ENCODE measurements at places on chromosomes 5 and 9.

- DNase-seq: no peak
These were observed 295.9 kb downstream of the NFIB start for GRCh38 chr9:14018081-14018480.

DNA sequence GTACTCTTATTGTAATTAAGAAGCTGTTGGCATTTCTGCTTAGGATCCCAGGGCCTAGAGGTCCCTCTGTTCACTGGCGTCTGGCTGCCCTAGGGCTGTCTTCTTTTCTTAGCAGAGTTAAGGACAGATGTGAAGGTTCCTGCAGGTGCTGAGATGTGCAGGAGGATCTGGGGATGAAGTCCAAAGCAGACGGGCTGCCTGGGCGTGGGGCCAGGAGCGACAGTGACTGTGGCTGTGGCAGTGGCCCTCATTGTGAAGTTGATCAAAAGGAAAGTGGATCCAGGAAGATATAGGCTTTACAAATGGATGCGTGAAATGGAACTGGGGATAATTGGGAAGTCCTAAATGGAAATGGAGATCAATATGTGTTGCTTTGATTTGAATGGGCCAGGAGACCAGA lies 19.1 kb upstream of the SH3PXD2B start:
- DNase-seq: no peak

DNA sequence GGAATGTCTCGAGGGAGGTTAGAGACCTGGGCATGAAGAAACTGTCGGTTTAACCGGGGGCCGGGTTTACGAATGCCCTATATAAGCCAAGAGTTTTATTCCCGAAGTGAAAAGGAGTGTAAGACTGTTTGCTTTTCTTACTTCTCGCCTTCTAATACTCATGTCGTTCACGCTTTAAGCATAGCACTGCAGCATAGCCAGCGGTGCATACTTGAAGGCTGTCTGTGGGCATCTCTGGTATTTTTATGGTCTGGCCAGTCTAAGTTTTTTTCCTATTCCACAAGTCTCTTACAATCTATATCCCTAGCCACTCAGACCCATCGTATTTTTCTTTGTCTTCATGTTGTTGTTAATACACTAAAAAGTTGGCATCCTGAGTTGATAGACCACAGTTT lies 1.2 kb downstream of the UHRF2 start:
- DNase-seq: no peak

- DNase-seq: no peak
These were observed 112.4 kb downstream of the ASTN2 start for GRCh38 chr9:117302487-117302886.

GRCh38 chr5:14588145-14588544 lies 6.6 kb downstream of the OTULINL start:
- no peak for DNase-seq

DNA sequence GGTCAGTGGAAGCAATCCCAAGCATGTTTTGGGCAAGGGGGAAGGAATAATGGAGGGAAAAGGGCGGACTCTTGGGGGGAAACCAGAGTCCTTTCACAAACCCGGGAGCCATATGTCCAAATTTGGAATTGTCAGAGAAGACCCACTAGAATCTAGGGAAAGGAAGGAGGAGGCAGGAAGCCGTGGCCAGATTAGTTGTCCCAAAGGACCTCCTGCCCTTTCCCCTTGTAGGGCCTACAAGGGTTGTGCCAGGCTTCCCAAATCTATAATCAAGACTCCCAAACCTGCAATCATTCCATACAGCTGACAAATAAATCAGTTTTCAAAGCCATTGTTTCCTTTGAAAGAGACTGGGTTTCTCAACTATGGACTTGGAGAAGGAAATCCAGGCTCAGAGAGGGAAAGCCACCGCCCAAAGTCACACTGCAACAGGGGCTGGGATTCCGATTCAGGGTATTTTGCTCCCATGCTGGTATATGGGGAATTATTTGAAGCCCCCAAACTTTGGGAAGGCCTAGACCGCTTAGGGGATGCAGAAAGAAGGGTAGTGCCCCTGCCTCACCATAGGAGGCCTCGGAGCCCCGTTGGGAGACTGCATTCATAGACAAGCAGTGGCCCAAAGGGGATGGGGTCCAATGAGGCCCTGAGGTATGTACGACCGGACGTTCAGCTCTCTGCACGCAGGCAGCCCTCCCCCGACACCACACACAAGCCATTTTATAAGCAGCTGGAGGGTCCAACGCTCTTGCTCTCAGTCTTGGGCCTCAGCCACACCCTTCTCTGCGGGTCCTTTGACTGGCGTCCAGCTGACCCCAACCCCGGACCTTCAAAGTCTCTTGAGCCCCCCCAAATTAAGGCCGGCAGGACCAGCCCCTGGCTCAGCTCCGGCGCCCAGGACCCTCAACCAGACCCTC lies 815 bp downstream of the ANXA6 start:
- no peak for DNase-seq

- no peak for DNase-seq
These were observed 143.8 kb upstream of the MAP3K1 start for GRCh38 chr5:56671571-56671970.

DNA sequence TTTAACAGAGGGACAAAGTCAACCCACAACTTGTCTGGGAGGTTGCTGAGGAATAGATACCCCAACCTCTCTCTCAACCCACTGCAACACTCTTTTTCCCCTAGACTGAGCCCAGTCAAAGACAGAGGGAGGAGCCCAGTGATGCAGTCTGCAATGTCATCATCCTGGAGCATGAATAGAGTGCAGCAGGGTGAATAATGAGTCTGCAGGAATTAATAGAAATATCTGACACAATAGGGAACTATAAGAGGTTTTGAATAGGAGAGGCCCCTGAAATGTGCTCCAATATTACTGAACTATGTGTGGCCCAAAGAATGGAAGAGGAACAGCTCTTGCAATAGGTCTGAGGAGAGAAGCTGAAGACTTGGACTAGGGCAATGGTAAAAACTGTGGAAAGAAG lies 59.1 kb downstream of the PDCD1LG2 start:
- DNase-seq: no peak

DNA sequence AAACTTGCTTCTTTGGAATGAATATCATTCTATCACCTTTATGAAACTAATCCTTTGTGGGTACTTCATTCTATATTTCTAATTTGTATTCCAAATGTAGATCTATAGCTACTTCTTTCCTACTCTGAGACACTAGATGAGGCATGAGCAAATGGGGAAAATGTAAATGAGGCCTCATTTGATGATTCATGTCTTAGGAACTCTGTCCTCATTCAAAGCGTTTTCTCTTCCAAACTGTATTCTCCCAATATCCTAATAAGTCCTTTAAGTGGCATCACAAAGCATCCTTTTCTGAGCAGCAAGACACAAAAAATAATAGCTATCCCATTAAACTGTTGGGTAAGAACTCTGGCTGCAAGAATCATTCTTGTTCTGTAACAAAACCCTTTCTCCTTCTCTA lies 56.1 kb downstream of the TTLL11 start:
- no peak for DNase-seq

DNA sequence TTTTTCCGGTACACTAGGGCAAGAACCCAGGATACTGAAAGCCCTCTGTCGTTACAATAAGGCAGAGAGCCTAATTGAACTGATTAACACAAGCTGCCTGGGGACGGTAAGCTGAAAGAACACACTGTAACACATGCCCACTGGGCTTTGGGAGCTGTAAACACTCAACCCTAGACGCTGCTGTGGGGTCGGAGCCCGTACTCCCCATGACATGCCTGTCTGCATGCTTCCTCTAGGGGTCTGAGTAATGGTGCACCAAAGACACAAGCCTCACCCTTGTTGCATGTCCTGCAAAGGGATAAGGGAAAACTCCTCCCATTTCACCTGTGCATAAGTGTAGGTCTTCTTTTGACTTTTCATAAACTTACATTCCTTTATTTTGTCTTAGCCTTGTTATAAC lies 194.0 kb downstream of the FBXL7 start:
- no peak for DNase-seq

GRCh38 chr5:52880541-52880940 lies 92.8 kb downstream of the ITGA1 start:
- no peak for DNase-seq

GRCh38 chr9:26955222-26955903 lies 849 bp upstream of the IFT74 start:
- DNase-seq: no peak

DNA sequence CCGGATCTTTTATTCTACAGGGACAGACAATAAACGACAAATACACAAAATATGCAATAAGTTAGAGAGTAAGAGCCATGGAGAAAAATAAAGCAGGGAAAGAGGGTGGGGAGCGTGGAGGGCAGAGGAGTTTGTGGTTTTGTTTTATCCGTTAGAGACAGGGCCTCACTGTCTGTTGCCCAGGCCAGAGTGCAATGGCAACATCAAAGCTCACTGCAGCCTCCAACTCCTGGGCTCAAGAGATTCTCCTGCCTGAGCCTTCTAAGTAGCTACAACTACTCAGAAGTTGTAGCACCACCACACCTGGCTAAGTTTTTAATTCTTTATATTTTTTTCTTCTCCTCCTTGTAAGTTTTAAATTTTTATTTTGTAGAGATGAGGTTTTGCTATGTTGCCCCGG lies 54.5 kb upstream of the CTNNA1 start:
- no peak for DNase-seq

DNA sequence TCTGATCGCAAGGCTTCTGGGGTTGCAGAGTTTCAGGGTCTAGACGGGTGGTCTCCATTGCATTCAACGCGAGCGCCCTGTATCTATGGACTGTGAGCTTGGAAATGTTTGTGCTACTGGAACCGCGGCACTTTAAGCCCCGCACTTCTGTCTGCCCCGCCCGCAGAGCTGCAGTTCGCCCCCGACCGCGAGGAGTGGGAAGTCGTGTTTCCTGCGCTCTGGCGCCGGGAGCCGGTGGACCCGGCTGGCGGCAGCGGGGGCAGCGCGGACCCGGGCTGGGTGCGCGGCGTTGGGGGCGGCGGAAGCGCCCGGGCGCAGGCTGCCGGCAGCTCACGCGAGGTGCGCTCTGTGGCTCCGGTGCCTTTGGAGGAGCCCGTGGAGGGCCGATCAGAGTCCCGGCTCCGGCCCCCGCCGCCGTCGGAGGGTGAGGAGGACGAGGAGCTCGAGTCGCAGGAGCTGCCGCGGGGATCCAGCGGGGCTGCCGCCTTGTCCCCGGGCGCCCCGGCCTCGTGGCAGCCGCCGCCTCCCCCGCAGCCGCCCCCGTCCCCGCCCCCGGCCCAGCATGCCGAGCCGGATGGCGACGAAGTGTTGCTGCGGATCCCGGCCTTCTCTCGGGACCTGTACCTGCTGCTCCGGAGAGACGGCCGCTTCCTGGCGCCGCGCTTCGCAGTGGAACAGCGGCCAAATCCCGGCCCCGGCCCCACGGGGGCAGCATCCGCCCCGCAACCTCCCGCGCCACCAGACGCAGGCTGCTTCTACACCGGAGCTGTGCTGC lies 1.0 kb downstream of the ADAMTS19 start:
- DNase-seq: no peak

DNA sequence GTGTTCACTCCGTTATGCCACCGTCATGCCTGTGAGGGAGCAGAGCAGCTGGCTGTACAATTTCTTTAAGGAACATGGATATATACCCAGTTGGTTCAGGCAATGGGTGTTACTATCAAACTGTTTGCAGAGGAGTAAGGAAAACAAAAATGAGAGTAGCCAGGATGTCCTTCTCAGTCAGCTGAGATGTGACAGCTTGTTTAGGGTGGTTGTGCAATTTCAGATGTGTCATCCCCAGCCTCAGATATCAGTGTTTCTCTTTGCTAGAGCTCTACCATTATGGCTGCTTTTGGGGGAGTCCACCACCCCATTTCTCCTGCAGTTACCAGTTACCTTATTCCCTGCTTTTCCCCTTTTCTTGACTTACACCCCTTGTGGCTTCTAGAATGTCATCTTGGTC lies 135.2 kb upstream of the SLC24A2 start:
- DNase-seq: no peak

DNA sequence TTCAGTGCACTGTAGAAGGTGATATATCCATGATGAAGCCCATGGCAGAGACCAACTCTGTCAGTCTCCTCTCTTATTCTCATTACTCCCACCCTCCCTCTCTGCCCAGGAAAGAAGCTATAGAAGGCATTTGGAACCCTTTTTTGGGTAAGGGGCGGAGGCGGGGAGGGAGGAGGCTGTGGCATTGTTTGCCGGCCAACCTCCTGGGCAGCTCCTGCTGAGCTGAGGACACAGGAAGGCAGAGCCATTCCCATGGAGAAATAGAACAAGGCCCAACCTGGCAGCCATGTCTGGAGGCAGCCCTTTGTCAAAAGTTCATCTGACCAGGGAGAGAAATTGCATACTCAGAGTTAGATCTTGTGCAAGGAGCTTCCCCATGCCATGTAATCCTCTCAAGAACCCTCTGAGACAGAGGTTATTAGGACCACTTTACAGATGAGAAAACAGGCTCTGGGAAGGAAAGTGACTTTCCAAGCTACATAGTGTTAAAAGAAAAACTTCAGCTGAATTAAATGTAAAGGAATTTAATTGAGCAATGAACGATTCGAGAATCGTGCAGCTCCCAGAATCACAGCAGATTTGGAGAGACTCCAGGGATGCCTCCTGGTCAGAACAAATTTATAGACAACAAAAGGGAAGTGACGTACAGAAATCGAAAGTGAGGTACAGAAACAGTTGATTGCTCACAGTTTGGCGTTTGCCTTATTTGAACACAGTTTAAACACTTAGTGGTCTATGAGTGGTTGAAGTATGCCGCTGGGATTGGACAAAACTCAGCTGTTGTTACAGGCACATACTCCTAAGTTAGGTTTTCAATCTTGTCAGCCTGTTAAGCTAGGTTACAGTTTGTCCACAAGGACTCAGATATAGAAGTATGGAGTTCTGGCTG lies 158.6 kb downstream of the MELK start:
- no peak for DNase-seq

DNA sequence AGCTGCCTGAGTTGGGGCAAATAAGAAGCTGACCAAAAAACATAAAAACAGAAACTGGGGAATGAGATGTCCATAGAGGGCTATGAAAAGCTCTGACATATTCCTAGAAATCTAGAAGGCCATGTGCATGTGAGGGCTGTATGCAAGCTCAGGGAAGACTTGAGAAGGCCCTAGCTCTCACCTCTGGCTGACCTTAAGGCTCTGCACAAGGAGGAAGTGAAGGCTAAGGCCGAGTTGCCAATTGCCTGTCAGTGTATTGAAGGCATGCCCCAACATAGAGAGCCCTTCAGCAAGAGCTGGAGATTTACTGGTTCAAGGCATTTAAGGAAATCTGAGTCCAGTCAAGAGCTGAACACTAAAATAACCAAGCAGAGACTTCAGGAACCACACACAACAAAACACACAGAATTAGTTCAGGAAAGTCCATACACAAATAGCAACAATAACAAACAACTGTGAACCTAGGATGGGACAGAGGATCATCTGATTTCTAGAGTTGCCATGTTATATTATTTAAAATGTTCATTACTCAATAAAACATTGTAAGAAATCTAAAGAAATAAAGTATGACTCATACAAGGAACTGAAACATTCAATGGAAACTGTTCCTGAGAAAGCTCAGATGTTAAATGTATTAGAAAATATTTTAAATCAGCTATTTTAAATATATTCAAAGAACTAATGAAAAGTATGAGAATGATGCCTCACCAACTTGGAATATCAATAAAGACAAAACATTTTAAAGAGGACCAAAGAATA lies 161.8 kb downstream of the AUH start:
- DNase-seq: no peak

DNA sequence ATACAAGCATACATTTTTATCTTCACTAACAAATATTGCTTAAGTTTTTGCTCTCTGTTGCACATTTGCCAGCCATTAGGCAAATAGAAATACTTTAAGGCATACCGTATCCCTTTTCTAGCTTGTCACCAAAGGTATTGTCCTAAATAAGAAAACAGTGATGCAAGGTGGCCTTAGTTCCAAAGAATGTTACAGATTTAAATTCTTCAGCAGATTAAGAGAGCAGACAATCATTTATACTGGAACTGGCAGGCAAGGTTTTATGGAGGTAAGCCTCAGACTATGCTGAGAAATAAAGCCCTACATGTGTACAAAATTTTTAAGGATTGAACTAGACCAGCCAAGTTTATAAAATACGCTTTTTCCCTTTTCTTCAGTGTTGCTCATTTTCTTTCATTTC lies 247.8 kb downstream of the IZUMO3 start:
- no peak for DNase-seq

All from activated CD4-positive, alpha-beta T cell treated with anti-CD3 and anti-CD28 coated beads for 24 hours (primary cell).